BJ (cell line): ENCODE measurements at places on chromosomes 11 and 22.

- no peak for DNase-seq
Observed at GRCh38 chr11:64469288-64469687, 110.3 kb downstream of the RPS6KA4 start.

DNA sequence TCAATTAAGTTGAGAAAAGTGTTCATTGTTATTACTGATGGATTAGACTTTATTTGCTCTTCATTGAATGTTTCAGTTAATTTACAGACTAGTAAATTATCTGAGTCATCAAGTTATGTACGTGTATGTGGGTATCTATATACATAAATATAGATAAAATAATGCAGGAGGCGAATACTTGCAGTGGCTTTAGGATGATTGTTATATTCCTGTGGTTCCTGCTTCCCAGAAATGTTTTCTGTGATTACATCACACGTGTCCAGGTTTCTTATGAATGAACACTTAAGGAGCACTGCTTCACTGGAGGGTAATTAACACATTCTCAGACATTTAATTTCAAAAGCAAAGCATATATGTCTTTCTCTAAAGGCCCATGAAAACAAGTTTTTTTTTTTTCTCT lies 28.4 kb downstream of the YAP1 start:
- DNase-seq: peak; percentile 42

- DNase-seq: no peak
Observed at GRCh38 chr22:49468487-49469198, 359.0 kb downstream of the BRD1 start.

DNA sequence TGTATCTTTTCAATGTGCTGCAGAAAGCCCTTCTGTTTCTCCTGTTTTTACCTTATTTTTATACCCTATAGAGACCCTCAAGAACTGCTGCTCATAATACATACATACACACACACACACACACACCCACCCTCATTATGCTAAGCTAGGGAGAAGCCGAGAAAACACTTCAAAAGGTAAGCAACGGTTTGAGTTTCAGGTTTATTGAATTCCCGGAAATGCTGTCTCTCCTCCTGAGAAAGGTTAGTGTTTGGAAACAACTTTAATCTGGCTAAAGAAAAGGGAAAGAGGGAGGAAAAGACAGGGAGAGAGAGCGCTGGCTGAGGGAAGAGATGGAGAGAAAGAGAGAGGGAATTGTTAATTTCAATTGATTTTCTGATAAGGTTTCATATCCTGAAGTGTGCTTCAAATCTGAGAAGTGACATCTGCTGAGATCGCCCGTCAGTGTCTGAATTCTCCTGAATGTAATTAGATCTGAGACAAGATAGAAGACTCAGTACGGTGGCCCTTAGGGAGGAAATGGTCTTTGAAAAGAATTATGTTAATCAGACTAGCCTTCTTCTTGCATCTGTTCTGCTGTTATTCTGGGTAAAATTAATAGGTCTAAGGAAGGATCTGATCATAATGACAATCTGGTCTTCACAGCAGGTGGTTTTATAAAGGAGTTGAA lies 169.1 kb downstream of the NXPE2 start:
- no peak for DNase-seq

- DNase-seq: no peak
Observed at GRCh38 chr22:44445731-44446130, 52.3 kb downstream of the RTL6 start.

DNA sequence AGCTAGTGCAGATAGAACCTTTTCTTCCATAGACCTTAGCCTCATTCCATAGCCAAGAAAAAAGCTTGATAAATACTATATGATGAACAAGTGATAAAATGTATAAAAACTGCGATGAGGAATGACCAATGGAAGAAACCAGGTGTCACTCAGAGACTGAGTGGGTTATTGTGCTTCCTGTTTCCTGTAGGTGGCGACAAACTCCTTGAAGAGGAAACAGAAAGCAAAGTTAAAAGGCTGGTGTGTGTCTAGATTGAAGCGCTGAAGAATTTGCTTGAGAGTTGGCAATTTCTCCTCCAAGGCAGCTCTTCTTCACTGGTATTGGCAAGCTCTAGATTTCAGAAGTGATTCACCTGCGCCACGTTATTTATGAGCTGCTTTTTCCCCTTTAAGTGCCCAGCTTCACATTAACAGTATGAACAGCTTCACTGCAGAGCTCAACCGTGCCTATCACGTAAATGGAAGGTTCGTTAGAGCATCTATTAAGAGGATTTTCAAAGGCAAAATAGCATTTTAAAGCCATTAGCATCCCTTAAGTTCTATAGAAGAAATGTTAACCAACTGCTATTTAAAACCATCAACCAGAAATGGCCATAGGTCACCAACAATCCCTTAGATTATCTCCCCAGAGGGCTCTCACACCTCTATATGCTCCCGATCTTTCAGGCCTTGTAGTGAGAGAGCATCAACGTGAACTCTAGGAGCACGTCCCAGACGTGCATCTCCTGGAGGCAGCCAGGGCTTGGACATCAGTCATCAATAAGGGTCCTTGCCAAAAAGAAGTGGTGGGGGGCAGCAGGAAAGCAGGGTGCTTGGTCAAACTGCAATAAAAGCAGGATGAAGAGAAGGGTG lies 179.4 kb downstream of the CADM1 start:
- DNase-seq: no peak

DNA sequence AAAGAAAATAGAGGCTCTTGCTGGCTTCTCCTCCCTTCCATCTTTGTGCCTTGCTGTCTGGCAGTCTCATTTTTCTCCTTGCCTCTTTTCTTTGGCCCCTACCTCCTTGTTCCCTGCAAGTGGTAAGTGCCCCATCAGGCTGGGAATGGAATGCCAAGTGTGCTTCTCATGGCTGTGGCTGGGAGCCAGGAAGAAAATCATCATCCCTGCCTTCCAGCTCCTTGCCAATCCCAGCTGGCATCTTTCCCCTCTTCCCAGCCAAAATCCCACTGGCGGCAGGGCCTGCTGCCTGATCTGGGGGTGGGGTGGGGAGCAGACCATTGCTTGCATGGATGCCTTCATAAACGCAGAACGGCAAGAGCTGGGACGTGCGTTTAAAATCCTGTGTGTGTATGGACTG lies 27.0 kb upstream of the SLC25A18 start:
- no peak for DNase-seq

GRCh38 chr11:35178873-35179272 lies 39.9 kb downstream of the CD44 start:
- no peak for DNase-seq

DNA sequence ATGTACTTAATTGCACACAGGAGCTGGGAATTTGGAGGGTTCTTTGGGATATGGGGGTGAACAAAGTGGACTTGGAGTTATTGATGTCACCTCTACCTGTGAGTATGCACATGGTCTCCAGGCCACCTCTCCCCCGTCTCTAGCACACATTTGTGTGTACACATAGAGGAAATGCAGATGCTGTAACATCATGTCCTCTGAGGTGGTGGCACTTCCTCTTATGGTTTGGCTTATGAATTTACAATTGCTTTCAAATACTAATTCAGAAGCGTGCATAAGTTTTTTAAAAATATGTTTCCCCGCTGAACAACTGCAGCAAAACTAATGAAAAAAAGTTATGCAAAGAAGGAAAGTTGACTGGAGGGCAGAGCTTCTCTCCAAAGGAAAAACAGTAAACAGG lies 152.0 kb upstream of the TENM4 start:
- DNase-seq: no peak

- peak; percentile 38 for DNase-seq
Observed at GRCh38 chr11:102564110-102564509, 33.6 kb upstream of the MMP7 start.

- DNase-seq: no peak
Observed at GRCh38 chr11:199782-200181, 6.9 kb downstream of the SCGB1C1 start.

DNA sequence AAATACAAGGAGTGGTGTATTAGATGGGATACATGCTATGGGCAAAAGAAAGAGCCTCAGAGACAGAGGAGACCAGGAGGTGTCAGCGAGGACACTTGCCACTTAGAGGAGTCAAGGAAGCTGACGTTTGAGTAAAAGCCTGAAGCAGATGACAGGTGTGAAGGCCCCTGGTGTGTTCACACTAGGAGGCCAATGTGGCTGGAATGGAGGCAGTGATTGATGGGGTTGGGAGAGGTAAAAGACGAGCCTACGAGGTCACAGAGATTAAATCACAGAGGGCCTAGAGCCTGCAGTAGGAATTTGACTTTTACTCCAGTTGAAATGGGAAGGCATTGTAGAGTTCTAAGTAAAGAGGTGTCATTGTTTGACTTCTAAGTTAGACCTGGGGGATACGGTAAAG lies 12.0 kb upstream of the GDPD5 start:
- no peak for DNase-seq

GRCh38 chr11:34758262-34758661 lies 137.4 kb downstream of the EHF start:
- no peak for DNase-seq

GRCh38 chr11:23320131-23320530 lies 459.9 kb upstream of the CCDC179 start:
- DNase-seq: no peak

- DNase-seq: no peak
Observed at GRCh38 chr22:23787600-23787896, 782 bp downstream of the SMARCB1 start.

GRCh38 chr11:115008799-115009198 lies 330.5 kb downstream of the NXPE2 start:
- no peak for DNase-seq

GRCh38 chr11:9716275-9717039 lies 52.6 kb downstream of the SWAP70 start:
- no peak for DNase-seq
